ENCODE measurements at places on chromosomes 12 and 14.

- no peak for DNase-seq
These were observed 193.8 kb downstream of the SYT1 start for GRCh38 chr12:79058342-79058741.

DNA sequence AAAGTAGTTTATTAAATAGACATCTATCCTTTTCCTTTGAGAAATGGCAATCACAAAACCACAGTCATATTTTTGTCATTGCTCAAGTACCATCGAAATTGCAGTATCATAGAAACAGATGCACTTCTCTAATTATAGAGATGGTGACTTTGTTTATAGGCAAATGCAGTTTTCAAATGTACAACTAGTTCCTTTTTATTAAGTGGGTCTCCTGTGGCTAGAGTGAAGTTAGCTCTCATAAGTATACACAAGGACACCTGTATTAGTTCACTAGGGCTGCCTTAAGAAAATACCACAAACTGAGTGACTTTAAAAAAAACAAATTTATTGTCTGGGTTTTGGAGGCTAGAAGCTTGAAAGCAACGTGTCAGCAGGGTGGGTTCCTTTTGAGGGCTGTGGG lies 62.8 kb downstream of the OTOGL start:
- DNase-seq = no peak

DNA sequence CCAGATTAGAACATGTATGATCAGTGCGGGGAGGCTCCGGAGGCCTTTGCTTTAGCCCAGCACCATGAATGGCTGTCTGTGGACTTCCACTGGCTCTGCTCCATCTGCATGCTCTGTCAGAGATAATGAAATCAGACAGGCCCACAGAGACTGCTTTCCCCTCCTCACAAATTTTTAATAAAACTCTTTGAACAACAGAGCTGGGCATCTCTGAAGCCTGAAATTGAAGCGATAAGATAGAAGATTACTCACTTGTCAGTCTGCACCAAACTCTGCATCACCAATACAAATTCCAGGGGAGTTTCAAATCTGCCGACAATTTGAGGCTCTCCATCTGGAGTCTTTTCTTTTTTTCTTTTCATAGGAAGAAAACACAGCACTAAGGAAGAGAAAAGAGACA lies 110.0 kb downstream of the DYRK2 start:
- no peak for DNase-seq

DNA sequence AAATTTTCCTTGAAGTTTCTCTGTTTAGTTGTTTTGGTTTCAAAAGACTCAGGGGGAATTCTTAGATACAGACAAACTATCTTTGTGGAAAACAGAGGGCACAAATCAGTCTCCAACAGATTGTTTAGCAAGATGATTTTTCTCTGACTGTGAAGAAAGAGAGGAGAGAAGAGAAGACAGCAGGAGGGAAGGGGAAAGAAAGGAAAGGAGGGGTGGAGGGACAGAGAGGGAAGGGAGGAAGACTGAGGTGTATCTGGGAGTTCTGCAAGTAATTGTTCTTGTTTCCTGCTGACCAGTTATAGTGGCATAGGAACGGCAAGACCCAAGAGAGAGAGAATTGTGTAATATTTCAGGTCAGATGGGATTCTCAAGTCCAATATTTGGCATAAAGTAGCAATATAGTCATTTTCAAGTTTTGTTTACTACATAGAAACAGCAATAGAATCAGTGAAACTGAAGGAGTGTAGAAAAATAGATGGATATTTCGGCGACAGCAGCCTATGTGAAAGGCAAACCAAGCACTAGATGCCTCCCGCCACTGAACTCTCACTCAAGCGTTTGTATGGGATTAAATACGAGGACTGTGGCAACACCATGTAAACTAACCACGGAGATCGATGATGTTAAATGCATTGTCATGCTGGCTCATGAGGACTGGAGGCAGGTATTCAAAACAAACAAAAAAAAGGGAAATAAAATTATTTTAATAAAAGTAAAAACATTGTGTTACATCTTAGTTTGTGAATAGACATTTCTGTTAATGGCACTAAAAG lies 342.5 kb downstream of the SLC16A7 start:
- DNase-seq = no peak

DNA sequence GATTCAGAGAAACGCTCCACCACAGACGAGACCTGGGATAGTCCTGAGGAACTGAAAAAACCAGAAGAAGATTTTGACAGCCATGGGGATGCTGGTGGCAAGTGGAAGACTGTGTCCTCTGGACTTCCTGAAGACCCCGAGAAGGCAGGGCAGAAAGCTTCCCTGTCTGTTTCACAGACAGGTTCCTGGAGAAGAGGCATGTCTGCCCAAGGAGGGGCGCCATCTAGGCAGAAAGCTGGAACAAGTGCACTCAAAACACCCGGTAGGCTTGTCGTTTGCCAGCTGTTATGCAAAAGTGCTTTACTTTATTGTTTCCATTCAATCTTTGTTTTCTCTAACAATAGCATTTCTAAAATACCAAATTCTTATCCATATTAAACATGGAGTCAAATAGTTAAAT lies 287.3 kb downstream of the NAV3 start:
- no peak for DNase-seq

DNA sequence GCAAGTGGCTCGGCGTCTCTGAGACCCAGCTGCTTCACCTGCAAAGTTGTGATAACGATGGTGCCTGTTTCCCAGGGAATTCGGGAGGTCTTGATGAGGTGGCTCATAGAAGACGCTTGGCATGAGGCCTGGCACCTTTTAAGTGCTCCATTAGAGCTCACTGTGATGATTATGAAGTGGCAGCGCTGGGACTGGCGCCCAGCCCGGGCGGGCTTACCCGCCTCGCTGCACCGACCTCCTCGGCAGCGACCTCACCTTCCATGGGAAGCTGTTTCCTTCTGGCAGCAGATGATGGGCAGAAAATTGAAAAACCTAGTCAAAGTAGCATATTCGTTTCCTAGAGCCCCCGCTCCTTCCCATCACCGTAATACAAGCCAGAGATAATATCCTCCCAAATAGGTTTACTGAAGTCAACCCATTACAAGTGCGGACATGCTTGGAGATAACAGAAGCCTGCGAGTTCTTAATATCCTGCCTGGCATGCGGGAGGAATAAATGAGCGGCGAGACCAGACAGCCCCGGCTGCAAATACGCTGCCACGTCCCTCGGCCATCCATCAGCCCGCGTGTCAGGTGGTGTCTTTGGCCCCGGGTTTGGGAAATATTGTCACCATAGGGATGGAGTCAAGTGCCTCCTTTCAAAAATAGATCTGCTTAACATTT lies 35.2 kb upstream of the DLK1 start:
- no peak for DNase-seq

DNA sequence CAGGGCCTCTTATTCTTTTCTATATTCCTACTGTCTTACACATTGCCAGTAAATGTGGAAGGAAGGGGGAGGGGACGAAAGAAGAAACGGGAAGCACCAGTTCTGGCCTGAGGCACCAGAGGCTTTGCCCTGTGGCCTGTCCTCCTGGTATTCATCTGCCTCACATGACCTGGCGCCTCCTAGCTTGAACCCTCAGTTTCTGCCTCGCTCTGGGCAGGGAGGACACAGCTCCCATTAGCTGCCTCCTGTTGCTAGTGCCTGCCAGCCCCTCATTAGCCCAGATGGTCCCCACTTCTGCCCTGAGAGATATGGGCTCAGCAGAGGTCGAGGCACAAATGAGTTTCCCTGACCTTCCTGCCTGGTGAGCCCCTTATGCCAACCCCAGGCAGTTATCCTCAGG lies 3.0 kb upstream of the PLEKHG6 start:
- no peak for DNase-seq

GRCh38 chr12:107515446-107515958 lies 170.1 kb upstream of the PWP1 start:
- no peak for DNase-seq

GRCh38 chr14:104284636-104285507 lies 146.5 kb downstream of the KIF26A start:
- no peak for DNase-seq

All from effector memory CD4-positive, alpha-beta T cell (primary cell).